ENCODE measurements at places on chromosomes 16 and 17. TPM values are rescaled to one million over a fixed set of nuclear protein-coding genes. Genes with fewer than 3 reads are reported as not detected.

GRCh38 chr17:6943406-6943805 is 52.4 kb upstream of the ALOX12 start:
- DNase-seq = no peak

GRCh38 chr16:29148131-29148691 is 163.4 kb downstream of the LAT start:
- DNase-seq = no peak

Gene C16orf92
- not detected for total RNA-seq

Gene GFAP
- total RNA-seq = 0.53 TPM

DNA sequence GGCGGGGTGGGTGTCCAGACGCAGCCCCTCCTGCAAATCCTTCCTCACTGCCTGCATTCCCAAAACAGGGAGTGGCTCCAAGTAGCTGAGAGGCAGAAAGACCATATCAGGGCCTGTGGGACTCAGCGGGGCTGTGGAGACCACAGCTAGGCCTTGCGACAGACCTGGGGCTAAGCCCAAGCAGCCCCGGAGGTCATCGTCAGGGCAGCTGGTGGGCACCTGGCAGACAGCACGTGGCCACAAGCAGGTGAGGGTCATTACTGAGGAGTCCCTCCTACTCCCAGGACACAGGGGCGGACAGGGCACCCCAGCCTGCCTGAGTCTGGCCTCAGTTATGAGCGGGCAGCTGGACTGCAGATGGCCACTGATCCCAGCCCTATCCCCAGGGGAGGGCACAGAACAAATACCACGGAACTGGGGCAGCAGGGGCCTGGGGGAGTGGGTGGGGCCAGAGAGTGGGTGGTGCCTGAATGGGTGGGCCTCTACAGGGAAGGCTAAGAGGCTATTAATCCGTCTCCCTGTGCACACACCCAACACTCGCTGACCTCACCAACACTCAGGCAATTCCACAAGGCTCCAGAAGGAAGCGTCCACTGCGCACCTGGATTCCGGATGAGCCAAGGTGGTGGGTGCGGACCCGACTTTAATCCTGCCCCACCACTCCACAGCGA is 8.5 kb downstream of the HS3ST6 start:
- no peak for DNase-seq

Gene SHISA9
- 0.48 TPM for total RNA-seq

DNA sequence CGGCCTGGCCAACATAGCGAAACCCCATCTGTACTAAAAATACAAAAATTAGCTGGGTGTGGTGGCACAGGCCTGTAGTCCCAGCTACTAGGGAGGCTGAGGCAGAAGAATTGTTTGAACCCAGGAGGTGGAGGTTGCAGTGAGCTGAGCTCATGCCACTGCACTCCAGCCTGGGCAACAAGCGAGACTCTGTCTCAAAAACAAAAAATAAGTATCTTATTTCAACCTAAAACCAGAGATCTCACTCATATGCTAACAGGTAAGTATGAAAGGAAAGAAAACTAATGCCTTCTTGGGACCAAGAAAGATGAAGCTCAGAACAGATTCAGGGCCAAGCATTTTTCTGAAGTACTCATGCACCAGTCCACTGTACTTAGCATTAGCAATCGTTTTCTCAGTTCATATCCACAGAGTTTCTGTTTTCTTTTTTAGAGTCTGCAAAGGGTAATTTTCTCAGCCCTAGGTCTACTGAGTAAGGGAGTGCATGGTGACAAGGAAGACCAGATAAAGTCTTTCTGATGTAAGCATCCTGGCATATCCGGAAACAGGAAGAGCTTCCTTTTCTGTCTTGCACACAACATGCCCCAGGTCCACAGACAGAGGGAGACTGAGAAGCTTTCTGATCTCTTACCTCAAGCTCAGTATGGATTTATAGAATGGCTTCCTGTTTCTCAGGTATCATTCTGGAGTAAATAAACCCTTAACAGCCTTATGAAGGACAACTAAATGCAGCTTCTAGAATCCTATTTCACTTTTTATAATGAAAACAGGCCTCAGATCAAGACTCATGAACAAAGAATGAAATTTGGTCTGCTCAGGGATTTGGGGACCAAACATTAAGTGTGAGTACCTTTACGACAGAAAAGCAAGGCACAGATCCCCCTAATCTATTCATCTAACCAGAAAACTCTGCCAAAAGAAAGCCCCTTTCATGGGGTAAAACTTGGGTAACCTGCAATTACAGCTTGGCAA is 38.7 kb upstream of the FOXJ1 start:
- no peak for DNase-seq

DNA sequence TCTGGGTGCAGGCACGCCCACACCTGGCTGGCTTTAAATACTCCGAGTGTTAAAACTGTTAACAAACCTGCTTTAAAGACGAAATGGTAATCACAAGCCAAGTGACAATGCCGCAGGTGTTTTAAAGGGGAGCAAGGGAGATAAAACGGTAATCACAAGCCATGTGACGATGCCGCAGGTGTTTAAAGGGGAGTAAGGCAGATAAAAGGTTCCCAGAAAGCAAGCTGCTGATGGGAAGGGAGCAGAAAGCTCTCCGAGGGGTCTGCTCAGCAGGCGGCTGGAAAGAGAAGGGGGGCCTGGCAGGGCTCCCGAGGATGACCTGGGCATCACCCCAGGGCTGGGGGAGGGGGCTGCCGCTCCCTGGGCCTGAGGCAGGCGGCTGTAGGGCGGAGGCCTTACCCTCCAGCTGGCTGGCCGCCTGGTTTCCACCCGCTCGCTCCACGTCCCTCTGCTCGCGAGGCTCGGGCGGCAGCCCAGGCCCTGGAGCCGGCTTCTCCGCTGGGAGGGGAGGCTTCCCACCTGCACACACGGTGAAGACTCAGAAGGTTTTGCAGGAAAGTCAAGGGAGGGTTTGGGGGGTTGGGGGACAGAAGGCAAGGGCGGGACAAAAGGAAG is 12.1 kb downstream of the NDUFAF8 start:
- DNase-seq = no peak

Gene KRTAP9-4
- not detected for total RNA-seq

- DNase-seq = no peak
Observed at GRCh38 chr17:29007860-29008455, 2.1 kb upstream of the SEZ6 start.

GRCh38 chr17:65914784-65915342 is 277.1 kb downstream of the CEP112 start:
- no peak for DNase-seq

All from urinary bladder (tissue), 4 donors.